ENCODE measurements at places on chromosomes 7 and 10. TPM values are rescaled to one million over a fixed set of nuclear protein-coding genes. Genes with fewer than 3 reads are reported as not detected.

DNA sequence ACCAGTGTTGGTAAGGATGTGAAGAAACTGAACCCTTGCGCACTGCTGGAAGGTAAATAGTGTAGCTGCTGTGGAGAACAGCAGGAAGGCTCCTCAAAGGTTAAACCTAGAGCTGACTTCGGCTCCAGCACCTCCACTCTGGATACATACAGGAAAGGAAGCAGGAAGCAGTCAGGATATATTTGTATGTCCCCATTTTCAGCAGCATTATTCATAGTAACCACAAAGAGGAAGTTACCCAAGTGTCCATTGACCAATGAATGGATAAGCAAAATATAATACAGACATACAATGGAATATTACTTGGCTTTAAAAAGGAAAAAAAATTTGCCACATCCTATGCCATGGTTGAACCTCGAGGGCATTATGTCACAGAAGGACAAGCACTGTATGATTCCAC is 15.0 kb downstream of the RET start:
- DNase-seq: no peak

DNA sequence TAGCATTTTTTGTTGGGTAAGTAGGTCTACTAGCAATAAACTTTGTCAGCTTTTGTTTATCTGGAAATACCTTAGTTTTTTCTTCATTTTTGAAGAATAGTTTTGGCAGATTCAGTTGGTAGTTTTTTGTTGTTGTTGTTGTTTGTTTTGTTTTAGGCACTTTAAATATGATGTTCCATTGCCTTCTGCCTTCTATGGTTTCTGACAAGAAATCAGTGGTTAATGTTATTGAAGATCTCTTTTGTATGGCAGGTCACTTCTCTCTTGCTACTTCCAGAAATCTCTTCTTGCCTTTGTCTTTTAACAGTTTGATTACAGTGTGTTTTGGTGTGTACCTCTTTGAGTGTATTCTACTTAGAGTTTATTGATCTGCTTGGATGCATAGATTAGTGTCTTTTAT is 41.8 kb upstream of the ZNF365 start:
- no peak for DNase-seq

DNA sequence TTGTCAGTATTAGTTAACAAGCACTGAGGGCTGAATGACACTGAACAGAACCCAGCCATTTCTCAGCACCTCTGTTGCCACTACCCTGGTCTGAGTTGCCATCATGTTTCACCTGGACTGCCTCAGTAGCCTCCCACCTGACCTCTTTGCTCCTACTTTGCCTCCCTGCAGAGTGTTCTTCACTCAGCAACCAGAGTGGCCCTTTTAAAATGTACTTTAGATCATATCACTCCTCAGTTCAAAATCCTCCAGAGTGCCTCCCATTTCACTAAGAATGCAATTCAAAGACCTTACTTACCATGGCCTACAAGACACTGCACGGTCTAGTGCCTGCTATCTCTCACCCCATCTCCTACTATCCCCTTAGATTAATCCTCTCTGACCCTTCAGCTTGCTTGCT is 214.5 kb downstream of the AUTS2 start:
- no peak for DNase-seq

DNA sequence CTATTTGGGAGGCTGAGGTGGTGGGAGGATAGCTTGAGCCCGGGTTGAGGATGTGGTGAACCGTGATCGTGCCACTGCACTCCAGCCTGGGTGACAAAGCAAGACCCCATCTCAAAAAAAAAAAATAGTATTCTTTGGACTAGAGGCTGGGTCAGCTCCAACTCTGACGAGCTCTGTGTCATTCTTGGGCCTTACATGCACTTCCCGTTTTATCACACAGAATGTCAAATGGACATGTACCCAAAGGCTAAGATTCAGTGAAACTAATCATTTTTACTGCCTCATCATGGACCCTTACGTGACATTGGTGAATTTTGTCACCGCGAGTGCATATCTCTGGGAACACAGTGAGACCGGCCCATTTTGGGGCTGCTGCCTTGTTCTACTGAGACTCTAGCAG is 27.3 kb downstream of the PALD1 start:
- no peak for DNase-seq

GRCh38 chr10:17263580-17263979 is 35.5 kb downstream of the VIM start:
- DNase-seq: no peak

DNA sequence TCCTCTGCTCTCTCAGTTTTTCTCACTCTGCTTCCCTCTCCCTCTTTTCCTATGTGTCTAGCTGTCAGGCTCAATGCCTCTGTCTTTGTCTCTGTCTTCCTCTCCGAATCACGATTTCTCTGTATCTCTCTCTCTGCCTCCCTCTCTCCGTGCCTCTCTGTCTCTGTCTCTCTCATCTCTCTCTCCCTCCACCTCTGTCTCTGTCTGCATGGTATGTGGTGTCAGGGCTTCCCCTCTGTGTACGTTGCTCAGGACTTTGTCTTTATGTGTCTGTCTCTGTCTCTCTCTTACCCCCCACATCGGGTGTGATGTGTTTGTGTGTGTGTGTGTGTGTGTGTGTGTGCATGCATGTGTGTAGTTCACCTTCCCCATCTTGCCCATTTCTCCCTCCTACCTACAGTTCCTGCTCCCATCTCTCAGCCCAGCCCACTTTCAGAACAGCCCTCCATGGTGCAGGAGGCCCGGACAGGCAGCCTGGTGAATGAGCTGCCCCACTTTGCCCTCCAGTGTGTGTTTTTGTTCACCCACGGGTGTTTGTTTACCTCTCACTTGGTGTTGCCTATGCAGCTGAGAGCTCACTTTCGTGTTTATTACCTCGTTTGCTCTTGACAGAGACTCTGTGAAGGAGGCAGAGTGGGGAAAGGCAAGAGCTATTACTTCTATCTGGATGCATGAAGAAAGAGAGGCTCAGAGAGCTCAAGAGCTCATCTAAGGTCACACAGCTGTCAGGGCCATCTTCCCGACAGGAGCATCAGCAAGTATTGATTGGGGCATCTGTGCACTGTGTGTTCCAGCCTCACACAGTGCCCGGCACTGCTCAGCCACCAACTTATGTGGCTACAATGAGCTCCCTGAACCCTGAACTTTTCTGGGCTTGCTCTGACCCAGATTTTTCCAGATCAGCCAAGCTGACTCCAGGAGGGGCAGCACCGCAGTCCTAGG is 163.5 kb upstream of the ZMIZ1 start:
- DNase-seq: no peak

DNA sequence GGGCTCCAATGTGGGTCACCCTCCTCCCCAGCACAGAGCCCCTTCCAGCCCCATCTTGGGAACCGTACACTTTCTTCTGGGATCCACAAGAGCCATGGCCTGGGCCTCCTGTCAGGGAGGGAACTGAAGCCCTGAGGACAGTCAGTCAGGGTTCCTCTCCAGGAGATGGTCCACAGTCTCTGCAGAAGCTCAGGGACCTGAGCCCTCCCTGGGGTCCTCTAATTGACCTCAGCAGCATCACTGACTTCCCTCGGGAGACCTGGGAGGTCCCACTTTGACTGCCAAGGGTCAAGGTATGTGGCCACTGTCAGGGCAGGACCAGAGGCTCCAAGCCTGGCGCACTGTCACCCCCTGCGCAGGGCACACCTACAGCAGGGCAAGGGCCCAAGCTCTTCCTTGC is 32.3 kb downstream of the NOD1 start:
- DNase-seq: no peak

GRCh38 chr10:78957471-78958039 is 111.2 kb upstream of the ZMIZ1 start:
- peak; percentile 50 for DNase-seq

DNA sequence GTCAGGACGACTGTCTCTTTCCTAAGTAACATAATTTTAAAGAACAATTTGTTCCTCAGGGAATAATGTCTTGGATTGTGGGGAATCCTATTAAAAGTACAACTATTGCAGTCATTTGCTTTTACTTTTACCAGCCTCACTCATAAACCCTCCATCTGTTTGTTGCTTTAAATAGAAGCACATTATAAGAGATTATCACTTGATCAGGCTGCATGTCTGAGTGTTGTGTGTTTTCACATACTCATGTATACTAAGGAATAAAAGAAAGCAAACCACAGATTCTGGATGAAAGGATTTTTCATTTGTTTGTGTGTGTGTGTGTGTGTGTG is 1077.8 kb downstream of the KCNMA1 start:
- DNase-seq: no peak

GRCh38 chr7:54485044-54485443 is 57.1 kb upstream of the VSTM2A start:
- no peak for DNase-seq

DNA sequence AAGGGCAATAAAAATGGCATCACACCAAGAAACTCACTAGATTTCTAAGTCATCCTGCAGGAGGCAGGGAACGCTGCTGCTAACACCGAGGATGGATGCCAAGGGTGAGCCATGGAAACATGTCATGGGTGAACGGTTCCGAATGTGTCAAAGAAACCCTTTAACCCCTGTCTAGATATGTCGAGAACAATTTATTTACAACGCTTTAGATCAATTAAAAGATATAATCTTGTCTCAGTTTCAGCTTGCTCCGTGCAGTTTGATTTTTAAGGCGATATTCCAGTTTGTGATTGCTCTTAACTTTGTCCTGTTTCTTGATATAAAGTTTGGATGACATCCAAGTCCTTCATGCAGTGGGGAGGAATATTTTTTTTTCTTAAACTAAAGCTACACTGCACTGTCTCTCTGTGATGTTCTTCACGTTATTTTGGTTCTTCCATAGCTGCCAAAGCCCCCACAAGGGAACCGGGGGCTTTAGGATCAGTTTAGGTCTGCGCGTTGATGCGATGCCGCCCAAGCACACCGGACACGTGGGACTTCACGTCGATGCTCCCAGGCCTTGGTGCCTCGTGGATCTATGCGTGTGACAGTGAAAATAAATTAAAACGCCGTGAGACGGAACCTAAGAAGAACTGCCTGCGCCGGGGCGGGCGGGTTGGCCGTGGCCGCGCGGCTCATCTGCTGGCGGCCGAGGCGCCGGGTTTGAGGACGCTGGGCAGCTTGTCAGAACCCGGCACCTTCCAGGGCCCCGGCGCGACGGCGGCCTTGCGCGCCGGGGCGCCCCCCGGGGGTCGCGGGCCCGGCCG is 220.3 kb downstream of the PHTF2 start:
- DNase-seq: peak; percentile 57

DNA sequence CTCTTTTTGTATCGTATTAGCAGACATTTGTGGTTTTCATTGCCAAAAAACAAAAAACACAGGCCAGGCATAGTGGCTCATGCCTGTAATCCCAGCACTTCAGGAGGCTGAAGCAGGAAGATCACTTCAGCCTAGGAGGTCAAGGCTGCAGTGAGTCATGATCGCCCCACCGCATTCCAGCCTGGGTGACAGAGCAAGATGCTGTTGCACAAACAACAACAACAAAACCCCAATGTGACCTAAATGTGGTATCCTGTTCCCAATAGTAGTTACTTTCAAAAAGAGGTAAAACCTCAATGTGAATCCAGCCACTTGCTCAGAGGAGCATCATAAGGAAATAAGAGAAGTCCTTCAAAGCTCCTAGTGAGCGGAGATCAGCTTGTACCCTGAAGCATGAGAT is 45.8 kb upstream of the SKAP2 start:
- peak; percentile 82 for DNase-seq

- peak; percentile 27 for DNase-seq
These were observed 1.0 kb upstream of the ENO4 start for GRCh38 chr10:116848032-116848943.

DNA sequence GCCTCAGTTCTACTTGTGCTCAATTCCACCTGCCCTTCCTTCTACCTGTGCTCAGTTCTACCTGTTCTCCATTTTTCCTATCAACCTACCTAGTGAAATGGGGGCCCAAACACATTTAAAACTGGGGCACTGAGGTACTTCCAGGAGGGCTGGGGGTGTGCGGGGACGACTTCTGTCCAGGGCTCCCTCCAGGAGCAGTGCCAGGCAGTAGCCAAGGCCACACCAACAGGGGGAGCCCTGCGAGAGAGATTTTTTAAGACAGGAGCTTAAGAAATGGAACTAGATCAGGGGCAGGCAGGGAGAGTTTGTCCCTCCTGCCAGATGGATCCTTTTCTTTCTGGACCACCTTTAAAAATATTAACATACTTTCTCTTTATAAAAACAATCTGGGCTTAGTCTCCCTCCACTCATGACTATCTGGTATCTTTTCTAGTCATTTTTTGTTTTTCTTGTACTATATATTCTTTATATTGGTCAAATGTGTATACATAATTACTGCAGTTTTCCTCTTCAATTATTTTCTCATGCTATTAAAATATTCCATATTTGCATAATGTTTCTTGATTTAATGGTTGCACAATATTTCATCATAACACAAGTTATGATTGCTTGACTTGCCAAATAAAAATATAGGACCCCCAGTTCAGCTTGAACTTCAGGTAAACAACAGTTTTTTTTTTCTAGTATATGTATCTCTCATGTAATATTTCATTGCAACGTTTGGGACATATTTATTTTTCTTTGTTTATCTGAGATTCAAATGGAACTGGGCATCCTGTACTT is 47.3 kb upstream of the INSYN2A start:
- DNase-seq: peak; percentile 24

- no peak for DNase-seq
These were observed 108.9 kb upstream of the PDCD4 start for GRCh38 chr10:110762849-110763211.

DNA sequence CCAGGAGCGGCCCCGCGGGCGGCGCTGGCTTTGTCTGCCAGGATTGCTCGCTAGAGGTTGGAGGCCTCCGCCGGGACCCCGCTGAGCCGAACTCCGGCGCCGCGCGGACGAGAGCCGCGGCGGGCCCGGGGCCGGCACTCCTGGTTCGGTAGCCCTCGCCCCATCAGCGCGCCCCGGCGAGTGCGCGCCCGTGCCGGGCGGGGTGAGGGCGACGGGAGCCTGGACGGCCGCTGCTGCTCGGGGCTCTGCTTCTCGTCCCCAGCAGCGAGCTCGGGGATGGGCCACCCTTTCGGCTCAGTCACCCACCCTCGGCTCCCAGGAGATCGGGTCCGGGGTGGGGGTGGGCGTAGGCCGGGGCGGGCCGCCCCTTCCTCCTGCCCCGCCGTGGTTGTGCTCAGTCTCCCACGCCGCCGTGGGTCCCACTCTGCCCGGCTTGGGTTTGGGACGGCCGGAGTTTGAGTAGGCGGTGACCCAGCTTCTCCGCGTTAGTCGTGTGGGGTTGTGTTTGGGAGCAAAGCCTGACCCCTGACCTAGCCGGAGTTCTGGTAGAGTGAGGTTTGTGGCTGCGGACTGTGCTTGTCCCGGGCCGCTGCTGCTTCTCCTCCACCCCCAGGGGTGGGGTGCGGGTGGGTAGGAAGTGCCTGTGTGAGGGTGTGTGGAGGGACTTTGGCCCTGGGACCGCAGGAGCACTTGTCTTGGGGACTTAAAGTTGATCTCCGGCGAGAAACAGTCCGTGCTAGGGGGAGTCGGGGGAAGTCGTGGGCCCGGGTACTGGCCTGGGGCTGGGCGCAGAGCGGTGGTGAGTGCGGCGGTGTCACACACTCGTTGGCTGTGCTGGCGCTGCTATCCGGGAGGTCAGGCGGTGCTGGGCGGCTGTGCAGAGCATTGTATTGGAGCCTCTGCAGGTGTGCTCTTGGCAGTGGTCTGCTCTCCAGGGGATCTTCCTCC is 677 bp downstream of the TSPAN14 start:
- no peak for DNase-seq

GRCh38 chr7:116210345-116211005 is at the start of gene TES:
TSS of gene TES (plus strand) at chr7:116210539. CDS start at chr7:116210708, 169 bp downstream.
- peak; percentile 74 for DNase-seq

- no peak for DNase-seq
These were observed 509.6 kb upstream of the POM121L12 start for GRCh38 chr7:52525772-52526341.

The GPR146 gene
- total RNA-seq: 1.7 TPM

The GRID2IP gene
- total RNA-seq: not detected

The VSIR gene
- 1.6 TPM for total RNA-seq

The ASAH2B gene
- 6.6 TPM for total RNA-seq

The HEPACAM2 gene
- total RNA-seq: not detected

The TMEM225B gene
- total RNA-seq: 0.72 TPM

The TMEM60 gene
- 54.1 TPM for total RNA-seq

The DNAJB6 gene
- 97.4 TPM for total RNA-seq

The ANK3 gene
- 1.7 TPM for total RNA-seq

The ADD3 gene
- total RNA-seq: 43.9 TPM
